ENCODE measurements at places on chromosomes 7 and 10.

GRCh38 chr7:44224080-44224973, 23.5 kb downstream of the YKT6 start:
- DNase-seq, result no peak

- no peak for DNase-seq
These were observed 76.7 kb downstream of the SKAP2 start for GRCh38 chr7:26787701-26788100.

DNA sequence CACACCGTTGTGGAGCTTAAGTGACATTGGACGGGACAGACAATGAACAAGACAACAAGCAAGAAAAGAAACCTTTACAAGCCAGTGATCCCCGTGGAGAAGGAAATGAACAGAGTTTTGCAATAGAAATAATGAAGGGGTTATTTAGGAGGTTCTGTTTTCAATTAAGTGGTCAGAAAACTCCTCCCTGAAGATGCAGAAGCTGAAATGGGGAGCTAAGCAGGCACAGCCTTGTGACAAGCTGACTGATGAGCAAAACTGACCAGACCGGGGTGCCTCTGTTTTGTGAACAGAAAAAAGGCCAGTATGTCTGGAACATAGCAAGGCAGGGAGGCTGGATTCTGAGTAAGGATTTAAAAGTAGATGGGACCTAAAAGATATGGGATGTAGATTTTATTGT, 299.8 kb upstream of the POM121L12 start:
- no peak for DNase-seq

DNA sequence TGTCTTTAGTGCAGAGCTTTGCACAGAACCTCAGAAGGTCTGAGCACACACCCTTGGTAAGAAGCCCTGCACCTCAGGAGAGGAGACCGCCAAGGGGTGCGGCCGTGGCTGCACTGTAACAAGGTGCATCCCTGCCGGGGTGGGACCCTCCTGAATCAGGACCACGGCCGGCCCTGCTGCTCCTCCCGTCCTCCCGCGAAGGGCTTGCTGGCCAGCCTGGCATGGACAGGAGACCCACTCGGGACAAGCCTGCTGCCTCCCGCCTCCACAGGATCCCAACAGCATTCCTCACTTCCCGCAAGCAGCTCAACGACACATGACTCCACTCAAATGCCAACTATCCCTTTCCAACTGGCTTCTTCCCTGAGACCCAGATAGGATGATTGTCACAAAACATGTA, 12.8 kb downstream of the WDR86 start:
- DNase-seq, result no peak

DNA sequence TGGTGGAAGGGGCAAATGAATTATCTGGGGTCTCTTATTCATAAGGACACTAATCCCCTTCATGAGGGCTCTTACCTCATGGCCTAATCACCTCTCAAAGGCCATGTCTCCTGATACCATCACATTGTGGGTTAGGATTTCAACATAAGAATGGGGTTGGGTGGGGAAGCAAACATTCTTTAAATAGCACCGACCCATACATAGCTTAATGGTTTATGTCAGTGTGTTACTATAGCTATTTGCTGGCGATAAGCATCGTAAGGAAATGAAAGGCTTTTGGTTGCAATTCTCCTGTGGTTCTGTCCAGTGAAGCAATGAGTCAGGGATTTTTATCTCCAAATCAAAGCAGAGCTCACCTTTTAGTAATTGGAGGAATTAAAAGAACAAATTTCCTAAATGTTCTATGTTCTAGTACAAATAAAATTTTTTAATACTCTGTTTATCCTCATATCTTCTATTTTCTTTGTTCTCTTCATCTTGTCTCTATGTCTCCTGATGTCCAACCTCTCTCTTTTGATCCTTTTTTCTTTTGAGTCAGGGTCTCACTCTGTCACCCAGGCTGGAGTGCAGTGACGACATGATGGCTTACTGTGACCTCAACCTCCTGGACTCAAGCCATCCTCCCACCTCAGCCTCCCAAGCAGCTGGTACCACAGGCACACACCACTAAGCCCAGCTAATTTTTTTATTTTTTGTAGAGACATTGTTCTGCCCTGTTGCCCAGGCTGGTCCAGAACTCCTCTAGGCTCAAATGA, 57.0 kb upstream of the GLCCI1 start:
- no peak for DNase-seq

GRCh38 chr10:125021686-125022344, 79.9 kb downstream of the ZRANB1 start:
- no peak for DNase-seq

GRCh38 chr10:81724431-81724830, 150.6 kb upstream of the NRG3 start:
- no peak for DNase-seq

DNA sequence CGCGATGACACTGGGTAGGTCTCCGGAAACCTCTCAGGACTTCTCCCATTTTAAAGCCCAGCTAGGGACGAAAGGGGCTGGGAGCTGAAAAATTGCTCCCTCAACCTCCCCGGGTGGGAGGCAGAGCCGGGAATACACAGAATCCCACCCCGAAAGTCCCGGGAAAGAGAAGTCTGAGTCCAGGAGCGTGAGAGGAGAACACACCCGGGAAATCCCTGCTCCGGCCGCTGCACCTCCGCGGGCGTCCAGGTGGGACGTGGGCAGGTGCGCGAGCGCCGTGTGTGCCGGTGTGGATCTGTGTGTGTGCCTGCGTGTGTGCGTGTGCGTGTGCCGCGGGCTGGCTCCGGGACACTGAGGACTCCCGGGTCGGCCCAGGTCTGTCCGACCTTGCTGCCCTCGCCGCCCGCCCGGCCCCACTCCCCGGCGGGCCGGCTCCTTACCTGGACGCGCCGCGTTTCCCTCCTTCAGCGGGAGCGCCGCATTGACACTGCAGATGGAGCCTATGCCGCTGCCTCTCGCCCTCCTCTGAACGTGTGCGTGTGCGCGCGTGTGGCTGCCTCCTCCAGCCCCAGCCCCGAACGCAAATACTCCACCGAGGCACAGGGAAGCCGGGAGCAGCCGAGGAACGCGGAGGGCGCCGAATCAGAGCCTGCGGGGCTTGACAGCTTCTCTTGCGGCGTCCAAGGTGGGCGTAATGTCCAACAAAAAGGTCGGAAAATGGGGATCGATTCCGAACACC, at the start of gene PLXNA4:
Gene PLXNA4, minus strand, starts transcription at position 489 of the 739 bp plus-strand sequence. CDS start 67,777 bp downstream, outside the sequence.
- no peak for DNase-seq

Measured in stimulated activated CD4-positive, alpha-beta T cell treated with anti-CD3 and anti-CD28 coated beads, Interleukin-1b, Interleukin-23, amount 100 ng/mL, for 1 hour (primary cell).